Keratinocyte (primary cell): ENCODE measurements at places on chromosomes 1 and 21. TPM values are rescaled to one million over a fixed set of nuclear protein-coding genes. Genes with fewer than 3 reads are reported as not detected.

DNA sequence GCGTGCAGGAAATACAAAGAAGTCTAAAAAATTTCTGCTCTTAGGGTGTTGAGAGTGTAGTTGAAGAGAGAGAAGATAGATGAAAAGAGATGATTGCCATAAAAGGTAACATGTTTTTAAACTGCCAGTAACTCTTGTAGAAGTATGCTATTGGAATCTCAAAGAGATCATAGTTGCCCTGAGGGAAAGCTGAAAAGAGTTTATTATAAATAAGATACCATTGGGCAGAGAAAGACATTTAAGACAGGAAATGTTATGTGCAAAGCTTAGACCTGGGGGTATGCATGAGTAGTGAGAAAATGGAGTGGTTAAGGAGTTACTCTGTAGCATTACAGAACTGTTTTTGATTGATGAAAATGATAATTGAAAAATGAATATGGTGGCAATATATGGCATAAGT lies 17.6 kb downstream of the GABPA start:
- DNase-seq, result no peak

DNA sequence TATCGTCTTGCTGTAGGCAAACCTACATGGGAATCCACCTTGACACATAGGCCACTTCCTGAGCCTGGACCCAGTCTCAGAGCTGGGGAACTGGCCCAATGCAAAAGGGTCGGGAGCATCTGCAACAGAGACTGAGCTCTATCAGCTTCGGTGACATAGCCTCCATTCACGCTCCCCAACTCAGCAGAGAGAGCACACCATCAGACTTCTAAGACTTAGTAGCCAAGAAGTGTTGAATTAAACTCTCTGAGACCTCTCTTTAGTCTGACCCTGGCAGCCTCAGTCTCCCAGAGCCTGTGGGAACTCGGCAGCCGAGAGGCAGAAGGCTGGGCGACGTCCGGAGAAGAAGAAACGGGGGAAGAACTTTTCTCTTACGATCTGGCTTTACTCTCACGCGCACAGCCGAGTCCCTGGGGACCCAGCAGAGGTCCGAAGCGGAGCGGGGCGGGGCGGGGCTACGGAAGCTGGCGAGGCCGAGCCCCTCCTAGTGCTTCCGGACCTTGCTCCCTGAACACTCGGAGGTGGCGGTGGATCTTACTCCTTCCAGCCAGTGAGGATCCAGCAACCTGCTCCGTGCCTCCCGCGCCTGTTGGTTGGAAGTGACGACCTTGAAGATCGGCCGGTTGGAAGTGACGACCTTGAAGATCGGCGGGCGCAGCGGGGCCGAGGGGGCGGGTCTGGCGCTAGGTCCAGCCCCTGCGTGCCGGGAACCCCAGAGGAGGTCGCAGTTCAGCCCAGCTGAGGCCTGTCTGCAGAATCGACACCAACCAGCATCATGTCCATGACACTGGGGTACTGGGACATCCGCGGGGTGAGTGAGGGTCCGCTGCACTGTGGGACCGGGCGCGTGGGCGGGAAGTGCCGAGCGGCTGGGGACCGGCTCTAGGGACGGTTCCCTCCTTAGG lies at the start of gene GSTM4:
Gene GSTM4, plus strand, starts transcription at position 485 of the 905 bp plus-strand sequence. Its CDS starts 291 bp downstream, at position 776.
- no peak for DNase-seq

DNA sequence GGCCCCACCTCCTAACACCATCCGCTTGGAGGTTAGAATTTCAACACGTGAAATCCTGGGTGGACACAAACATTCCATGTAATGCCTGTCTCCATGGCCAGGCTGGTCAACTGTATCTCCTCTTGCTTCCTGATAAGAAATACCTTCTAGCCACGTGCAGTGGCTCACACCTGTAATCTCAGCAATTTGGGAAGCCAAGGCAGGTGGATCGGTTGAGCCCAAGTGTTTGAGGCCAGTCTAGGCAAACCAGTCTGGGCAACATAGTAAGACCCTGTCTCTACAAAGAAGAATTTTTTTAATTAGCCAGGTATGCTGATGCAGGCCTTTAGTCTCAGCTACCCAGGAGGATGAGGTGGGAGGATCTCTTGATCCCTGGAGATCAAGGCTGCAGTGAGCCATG lies 58.3 kb upstream of the GALNT2 start:
- DNase-seq, result no peak

DNA sequence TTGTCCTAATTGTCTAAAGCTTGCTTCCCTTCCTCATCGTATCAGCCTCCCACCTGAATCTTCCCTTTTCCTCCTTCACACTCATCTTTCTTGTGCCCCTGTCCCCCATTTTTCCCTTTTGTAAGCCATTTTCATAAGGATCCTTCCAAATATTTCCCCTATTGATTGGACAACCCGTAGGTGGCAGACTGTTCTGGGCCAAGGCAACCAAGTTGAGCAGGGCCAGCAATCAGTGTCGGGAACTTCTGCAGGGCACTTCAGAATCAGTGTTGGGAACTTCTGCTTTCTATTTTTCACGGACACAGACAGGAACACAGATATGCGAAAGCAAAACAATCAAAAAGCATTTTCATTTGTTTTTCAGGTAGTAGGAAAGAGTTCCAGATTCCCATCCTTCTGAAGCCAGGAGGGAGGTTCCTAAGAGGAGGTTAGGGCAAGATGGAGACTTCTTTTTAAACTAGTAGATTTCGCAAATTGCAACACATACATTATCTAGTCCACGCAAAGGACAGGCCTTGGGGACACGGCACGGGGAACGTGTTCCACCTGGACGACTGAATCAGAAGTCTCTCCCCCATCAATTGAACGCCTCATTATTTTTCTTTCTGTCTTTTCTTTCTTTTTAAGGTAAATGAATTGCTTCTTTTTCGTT lies 691 bp upstream of the MPZL1 start:
- DNase-seq, result no peak

DNA sequence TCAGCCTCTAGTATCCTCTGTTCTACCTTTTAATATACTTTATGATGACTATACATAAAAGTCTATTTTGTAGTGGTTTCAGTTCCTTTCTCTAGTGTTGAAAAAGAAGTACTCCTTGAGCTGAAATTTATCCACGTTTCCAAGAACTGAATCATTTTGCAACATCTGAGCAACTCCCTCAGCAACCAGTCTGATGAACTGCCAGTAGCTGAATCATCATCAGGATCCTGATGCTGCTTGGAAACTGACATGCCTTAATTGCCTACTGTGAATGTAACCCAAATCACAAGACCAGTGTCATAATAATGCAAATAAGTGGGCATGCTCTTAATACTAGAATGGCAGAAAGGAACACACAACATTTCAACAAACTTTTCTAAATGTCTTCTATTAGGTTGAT lies 103.3 kb downstream of the CYYR1 start:
- DNase-seq, result no peak

The OR2W3 gene
- 0.08 to 0.21 TPM (median 0.18 TPM) in 3 replicates for polyA plus RNA-seq
